Immature natural killer cell (primary cell): ENCODE measurements at places on chromosomes 2 and 18. TPM values are rescaled to one million over a fixed set of nuclear protein-coding genes. Genes with fewer than 3 reads are reported as not detected.

DNA sequence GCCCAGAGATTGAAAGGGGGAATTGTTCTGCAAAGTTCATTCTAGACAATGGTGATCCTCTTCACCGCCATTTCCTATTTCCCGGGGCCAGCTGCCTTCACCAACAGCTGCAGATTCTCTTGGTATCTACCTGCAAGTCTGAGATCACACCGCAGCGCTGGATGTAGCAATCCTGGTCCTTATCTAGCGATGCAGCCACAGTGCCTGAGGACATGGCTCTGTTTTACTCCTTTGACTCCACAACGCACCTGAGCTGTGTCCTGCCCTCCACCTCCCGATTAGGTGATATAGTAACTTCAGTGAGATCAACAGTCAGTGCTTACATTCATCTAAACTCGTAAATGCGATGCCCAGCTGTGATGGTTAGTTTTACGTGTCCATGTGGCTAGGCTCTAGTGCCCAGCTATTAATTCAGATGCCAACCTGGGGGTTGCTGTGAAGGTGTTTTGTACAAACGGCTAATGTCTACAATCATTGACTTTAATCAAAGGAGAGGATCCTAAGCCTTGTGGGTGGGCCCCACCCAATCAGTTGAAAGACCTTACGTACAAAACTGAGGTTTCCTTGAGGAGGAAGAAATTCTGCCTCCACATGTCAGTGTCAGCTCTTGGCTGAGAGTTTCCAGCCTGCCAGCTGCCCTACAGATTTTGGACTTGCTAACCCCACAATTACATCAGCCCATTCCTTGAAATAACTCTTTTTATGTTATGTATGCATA is 189.8 kb downstream of the SH3BP4 start:
- no peaks in the 10 kb centered on the region for H3K36me3 ChIP-seq
- H3K4me1 ChIP-seq = no peaks in the 10 kb centered on the region
- no peak overlapping the region for H3K4me3 ChIP-seq

DNA sequence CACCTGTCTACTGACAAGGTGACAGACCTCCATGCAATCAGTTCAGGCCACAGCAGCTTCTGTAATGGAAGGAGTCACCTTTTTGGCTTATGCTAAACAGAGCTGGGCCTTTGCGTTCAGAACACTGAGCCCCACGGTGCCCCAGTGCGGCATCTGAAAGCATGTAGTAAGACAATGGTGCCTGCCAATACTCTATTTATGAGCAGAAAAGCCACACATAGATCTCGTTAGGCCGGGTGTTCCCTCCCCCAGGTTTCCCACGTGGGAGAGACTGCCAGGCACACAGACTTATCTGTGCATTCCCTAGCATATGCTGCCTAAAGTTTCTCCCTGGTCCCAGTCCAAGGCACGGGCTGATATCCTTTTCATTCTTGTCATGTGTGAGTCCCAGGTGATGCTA is 150.9 kb downstream of the ACTR3 start:
- H3K36me3 ChIP-seq = no peaks in the 10 kb centered on the region
- H3K4me3 ChIP-seq = no peak overlapping the region
- no peak overlapping the region for H3K27ac ChIP-seq

DNA sequence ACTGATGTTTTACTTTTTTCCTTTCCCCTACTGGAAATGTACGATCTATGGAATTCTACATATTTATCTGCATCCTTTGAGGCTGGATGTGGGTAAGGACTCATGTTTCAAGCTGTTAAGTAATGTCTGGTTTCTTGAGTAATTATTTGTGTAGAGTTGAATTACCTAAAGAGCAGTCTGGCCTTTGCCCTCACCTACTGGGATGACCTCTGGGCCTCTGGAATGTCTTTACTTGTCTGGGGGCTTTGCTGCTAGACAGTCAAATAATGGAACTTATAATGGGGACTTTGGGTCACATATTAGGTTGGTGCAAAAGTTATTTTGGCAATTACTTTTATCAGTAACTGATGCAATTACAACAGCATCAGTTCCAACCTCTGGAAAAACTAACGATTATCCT is 244.7 kb downstream of the CCDC178 start:
- no peaks in the 10 kb centered on the region for H3K27me3 ChIP-seq
- no peak overlapping the region for H3K4me3 ChIP-seq

The ABCB11 gene
- not detected for polyA plus RNA-seq

The EFHD1 gene
- 0.71 TPM for polyA plus RNA-seq

DNA sequence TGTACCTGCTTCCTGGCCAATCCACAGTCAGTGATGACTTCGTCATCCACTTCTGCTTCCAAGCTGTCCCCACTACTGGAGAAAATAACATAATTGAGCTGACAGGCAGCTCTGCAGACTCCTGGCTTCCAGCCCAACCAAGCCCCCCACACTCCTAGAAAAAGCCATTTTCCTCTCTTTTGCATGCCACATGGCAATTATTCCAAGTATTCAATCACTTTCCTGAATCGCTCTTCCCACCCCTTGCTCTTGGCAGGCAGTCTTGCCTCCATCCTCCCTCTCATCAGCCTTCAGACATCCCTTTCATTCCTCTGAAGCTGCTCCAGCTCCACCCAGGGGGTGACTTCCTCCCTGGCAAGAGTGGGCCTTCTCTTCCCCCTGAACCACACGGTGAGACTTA is 14.3 kb upstream of the ST8SIA5 start:
- no peak overlapping the region for H3K4me3 ChIP-seq
- peaks cover 5% of the 10 kb centered on the region for H3K4me1 ChIP-seq
- no peak overlapping the region for H3K27ac ChIP-seq
- no peak for DNase-seq
- no peaks in the 10 kb centered on the region for H3K36me3 ChIP-seq

- no peaks in the 10 kb centered on the region for H3K4me1 ChIP-seq
- no peak overlapping the region for H3K4me3 ChIP-seq
- DNase-seq = no peak
- H3K36me3 ChIP-seq = no peaks in the 10 kb centered on the region
- no peak overlapping the region for H3K27ac ChIP-seq
- no peaks in the 10 kb centered on the region for H3K27me3 ChIP-seq
Measured at GRCh38 chr2:229610333-229610732, 104.0 kb downstream of the DNER start.

DNA sequence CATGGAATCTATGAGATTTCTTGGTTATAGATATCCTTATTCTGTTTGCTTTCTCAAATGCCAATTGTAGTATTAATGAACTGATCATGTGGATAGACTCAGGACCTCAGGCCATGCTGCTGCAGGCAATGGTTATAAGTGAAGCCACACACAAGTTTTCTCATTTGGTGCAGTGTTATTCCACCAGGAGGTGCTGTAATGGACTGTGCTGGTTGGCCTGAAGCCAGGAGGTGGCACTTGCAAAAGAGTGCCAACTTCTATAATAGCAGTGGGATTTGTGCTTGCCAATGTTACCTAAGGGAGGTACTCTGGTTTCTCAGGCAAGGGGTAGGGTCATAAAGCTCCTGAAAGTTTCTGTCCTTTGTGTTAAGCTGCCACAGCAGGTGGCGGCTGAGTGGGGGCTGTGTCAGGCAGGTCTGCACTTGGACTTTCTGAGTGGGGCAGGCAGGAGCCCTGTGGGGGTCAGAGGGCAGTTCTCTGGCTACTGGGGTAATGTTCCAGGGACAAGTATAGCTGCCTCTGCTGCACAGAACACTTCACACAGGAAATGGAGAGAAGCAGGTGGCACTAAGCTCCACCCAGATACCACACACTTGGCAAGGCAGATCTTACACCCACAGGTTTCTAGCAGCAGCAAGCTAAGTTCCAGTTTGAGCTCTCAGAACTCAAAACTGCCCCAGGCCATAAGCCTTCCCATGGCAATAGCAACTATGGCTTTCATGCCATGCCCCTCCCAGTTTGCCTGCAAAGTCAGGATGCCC is 352.6 kb upstream of the CWC22 start:
- DNase-seq = peak; percentile 19
- peaks cover 21% of the 10 kb centered on the region for H3K4me1 ChIP-seq

DNA sequence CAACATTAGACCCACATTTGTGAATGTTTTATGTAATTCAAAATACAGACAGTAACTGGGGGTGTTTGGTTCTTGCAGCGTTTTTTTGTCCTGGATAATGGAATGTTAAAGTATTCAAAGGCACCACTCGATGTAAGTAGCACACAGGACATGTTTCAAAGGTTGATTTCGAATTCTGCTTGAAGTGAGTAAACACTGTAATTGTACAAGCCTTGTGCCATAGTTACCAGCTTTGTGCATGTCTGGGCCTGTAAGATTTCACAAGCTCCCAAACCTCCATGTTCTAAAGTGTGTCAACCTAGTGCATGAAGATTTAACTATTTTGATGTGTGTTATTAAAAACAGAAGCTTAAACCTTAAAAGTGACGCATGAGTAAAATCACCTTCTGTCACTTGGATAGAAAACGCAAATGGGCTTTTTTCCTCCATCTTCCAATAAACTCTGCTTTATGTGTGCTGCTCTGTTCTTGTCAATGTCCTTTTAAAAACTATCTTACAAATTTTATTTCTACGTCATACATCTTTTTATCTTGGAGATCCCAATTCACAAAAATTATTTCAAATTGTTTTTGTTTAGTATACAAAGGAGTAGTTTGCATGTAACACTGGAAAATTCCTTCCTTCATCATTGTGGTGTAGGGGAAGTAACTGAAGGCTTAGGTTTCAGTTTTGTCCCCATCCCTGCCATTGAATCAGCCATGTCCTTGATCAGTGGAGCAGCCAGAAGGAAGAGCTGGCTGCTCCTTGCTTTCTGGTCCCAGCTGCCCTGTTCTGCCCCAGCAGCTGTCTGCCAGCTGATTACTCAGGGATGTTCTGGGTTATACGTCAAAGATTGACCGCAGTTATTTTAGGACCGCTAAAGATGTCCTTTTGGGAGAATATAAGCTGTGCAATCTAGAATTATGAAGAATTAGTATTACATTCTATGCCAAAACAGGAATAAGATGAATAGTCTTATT is 119.2 kb downstream of the PRKRA start:
- peaks cover 8% of the 10 kb centered on the region for H3K27me3 ChIP-seq
- H3K4me1 ChIP-seq = no peaks in the 10 kb centered on the region
- no peak for DNase-seq
- no peak overlapping the region for H3K27ac ChIP-seq
- no peaks in the 10 kb centered on the region for H3K36me3 ChIP-seq

The LTBP1 gene
- 2.0 TPM for polyA plus RNA-seq

The RNF181 gene
- polyA plus RNA-seq = 326 TPM

The CFAP53 gene
- 0.34 TPM for polyA plus RNA-seq

The AKAIN1 gene
- polyA plus RNA-seq = not detected
